ENCODE measurements at places on chromosomes 11 and 22. TPM values are rescaled to one million over a fixed set of nuclear protein-coding genes. Genes with fewer than 3 reads are reported as not detected.

API5 gene
- 82.3 TPM for total RNA-seq

ACTN3 gene
- not detected for total RNA-seq

ARHGEF17 gene
- total RNA-seq: 113 TPM

HEPHL1 gene
- not detected for total RNA-seq

LDHAL6A gene
- total RNA-seq: not detected

BIK gene
- total RNA-seq: not detected

MUC5B gene
- total RNA-seq: not detected

RIBC2 gene
- total RNA-seq: 1.1 TPM

DNA sequence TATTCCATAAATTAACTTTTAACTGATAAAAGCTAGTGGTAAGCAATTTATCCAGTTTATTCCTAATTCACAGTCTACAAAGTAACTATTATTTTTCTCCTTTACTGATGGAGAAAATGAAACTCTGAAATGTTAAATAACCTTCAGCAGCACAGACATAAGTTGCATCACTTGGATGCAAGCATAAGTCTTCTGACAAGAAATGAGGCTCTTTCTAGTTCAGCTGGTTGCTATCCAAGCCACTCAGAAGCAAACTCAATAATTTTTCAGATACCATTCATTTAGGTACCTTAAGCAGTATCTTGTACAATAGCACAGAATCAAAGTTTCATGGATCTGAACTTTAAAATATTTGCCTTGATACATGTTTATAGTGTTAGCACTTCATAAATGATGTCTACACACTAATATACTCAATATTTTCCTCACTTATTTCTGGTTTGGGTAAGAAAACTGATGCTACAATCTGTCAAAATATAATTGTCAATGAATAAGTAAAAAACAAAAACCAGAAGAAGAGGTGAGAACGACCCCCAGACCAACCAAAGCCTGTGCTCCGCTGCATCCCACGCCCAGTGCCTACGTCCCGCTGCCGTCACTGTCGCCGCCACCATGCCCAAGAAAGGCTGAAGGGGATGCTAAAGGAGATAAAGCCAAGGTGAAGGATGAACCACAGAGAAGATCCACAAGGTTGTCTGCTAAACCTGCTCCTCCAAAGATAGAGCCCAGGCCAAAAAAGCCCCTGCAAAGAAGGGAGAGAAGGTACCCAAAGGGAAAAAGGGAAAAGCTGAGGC, 18.1 kb downstream of the FAM168A start:
- DNase-seq: no peak

DNA sequence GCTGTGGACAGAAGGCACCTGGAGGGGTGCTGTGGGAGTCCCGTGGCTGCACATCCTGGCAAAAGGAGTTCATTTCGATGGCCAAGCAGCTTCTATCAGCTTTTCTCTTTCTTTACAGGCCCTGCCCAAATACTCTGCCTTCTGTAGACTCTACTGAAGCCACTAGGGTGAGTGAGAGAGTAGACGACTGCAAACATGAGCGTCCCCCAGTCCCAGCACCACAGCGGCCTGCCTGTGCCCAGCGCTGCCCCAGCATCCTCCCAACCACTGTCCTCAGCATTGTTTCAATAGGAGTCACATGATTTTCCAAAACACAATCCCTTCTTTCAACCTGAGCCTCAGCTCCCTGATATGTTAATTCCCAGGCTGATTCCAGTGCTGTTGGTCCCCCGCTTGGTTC, 110.0 kb downstream of the KIRREL3 start:
- no peak for DNase-seq

DNA sequence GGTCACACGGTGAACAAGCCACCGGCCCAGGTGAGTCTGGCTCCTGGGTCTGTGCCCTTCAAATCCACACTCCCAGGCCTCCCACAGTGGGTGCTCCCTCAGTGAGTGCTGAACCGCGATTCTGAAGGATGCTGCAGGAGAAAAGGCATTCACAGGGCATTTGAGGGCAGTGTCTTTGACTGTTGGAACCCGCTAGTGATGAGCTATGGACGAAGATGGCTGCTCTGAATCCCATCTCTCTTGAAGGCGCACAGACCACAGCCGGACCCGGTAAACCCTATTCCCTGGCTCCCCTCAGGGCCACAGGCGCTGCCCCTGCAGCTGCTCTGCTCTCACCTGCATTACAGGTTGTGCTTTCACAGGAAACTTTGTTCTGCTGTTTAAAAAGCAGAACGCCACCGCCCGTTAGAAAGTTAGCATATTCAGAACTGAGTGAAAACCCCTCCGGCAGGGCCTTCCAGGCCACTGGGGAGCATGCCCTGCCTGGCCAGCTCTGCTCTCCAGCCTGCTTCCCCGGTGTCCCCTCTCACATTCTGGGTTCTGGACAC, 3.2 kb downstream of the LRRC32 start:
- peak; percentile 65 for DNase-seq

GRCh38 chr11:118156531-118157185, 4.0 kb upstream of the SCN4B start:
- no peak for DNase-seq

- DNase-seq: no peak
Measured at GRCh38 chr11:27875831-27876775, 175.8 kb upstream of the BDNF start.

DNA sequence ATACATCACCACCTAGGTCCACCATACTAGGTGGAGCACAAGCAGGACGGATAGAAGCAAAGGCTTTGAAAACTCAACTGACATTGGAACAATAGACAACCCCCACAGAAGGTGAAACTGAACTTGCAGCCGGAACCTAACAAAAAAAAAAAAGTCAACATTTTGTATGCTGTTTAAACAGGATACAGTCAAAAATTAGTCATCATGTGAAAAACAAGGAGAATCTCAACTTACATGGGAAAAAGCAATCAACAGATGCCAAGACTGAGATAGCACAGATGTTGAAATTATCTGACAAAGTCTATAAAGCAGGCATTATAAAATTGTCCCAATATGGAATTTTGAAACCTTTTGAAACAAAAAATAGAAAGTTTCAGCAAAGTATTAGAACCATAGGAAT, 123.8 kb downstream of the RAB38 start:
- DNase-seq: no peak

DNA sequence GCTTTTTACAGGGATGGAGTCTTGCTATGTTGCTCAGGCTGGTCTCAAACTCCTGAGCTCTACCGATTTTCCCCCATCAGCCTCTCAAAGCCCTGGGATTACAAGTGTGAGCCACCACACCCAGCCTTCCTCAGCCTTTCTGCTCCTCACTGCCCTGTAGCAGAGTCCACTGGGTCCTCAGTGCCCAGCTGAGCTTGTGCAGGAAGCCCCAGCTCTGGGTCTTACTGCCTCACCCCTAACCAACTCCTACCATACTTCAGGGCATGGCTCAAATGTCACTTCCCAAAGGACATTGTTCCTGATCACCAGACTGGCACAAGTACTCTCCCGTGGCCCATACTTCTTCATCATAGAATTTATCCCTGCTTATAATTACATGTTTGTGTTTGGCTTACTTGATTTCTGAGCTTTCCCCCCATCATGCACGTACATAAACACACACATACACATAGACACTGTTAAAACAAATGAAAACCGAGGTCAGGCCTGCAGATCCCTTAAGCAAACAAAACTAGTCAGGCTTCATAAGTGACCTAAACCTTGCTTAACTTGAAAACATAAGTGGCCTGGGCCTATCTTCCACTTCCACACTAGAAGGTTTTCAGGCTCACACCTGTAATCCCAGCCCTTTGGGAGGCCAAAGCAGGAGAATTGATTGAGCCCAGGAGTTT, 14.0 kb upstream of the SLC43A3 start:
- DNase-seq: no peak

GRCh38 chr22:45308957-45309421, 745 bp upstream of the FAM118A start:
- no peak for DNase-seq

GRCh38 chr11:63537293-63538101, 889 bp downstream of the PLAAT4 start:
- DNase-seq: no peak

DNA sequence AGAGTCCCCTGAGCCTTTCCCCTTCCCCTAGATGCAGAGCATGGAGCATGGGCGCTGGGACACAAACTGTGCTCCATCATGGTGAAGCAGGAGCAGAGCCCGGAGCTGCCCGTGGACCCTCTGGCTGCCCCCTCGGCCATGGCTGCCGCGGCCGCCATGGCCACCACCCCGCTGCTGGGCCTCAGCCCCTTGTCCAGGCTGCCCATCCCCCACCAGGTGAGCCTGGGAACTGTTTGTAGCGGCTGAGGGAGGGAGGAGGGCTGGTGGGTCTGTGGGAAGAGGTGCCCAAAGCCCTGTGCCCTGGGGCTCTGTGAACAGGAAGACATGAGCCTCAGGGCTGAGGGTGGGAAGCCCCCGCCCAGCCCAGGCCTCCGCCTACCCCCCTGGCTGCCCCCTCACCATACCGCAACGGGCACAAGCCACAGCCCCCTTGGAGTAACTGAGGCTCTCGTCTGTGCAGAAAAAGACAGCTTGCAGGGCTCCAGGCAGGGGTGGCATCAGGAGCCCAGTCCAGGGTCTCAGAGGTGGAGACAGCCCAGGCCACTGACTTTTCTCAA, 30.4 kb downstream of the CREB3L1 start:
- DNase-seq: no peak

DNA sequence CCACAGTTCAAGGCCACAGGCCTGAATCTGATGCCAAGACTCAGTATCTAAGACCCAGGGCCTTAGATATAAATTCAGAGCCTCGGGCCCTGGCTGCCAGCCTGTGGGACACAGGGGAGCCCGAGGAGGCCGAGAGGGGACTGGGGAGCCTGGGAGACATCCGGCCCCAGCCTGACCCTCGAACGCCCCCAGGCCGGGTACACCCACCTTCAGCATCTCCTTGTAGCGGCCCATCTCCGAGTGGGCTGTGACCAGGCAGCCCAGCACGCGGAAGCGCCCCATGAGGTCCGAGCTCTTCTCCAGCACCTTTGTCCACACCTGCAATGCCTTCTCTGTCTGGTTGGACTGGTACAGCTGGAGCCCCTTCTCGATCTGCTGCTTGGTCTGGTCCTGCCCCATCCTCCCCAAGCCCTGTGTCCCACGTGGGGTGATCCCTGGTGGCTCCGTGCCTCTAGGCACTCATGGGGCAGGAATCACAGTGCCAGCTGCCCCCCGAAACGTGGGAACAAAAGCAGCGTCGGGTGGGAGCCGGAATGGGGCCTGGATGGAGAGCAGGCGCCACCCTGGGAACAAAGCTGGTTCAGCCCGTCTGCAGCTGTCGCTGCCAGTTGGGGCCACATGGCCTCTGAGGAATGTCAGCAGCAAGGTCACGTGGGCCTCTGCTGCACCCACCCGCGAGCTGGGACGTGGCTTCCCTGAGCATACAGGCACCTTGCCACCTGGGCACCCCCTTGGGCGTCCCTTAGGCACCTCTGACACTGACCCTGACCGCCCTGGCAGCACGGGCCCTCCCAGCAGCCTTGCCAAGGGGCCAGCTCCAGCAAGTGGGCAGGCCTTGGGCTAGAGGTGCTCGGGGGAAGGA, at the start of gene RAPSN:
TSS of gene RAPSN (minus strand) at position 571 of the 862 bp plus-strand sequence. CDS start at position 399, 172 bp downstream.
- DNase-seq: no peak

- DNase-seq: no peak
Measured at GRCh38 chr11:111735262-111736116, 30.7 kb downstream of the PPP2R1B start.

DNA sequence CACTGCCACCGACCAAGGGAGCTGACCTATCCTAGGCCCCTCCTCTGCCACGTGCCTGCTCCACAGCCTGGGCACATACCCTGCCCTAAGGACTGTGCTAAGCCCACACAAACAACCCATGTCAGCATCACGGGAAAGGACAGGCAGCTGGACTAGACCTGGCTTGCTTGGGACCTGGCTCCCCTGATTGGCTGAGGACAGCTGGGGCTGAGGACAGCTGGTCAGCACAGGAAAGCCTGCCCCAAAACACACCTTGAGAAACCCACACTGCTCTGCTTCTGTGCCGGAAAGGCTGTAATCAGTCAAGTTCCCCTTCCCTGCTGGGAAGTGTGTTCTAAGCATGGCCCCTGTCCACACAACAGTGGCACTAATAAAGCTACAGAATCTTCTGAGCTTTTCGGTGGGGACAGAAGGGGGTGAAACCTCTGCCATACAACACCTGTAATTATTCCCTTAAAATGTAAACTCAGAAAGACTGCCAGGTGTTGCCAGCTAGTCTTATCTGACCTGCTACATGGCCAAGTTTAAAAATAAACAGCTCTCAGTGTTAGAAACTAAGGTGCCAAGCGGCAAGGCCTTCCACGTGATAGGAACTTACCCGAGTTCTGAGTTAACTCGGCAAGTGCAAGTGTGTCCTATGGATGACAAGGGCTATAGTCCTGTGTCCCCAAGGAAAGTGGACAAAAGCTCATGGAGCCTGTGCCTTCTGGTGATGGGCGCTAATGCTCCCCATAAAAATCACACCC, 35.7 kb upstream of the ARFGAP3 start:
- DNase-seq: no peak

DNA sequence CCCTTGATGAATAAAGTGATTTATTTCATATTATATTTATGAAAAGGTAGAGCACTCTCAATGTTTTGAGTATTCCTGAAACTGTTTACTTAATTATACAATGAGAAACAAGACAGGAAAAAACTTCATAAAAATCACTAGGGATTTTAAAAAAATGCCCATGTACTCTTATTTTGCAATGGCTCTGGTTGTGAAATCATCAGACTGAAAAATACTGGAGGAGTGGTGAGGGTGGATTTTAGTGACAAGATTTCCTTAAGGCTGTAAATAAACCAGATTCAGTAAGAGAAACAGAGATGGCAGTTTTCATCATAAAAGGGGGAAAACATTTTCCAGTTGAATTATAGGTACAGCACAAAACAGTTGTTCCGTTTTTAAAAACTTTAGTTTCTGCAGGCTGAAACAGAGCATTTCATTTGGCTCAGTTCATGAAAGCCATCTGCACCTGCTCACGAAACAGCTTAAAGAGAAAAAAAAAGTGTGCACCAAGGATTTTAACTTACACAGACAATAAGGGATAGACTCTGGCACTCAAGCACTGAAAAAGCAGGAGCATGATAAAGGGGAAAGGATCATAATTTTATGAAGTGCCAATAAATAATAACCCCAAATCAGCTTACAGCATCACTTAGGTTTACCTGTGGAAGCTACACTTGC, 100.7 kb downstream of the MAML2 start:
- no peak for DNase-seq

- no peak for DNase-seq
Measured at GRCh38 chr11:85762226-85762625, 48.7 kb downstream of the SYTL2 start.

DNA sequence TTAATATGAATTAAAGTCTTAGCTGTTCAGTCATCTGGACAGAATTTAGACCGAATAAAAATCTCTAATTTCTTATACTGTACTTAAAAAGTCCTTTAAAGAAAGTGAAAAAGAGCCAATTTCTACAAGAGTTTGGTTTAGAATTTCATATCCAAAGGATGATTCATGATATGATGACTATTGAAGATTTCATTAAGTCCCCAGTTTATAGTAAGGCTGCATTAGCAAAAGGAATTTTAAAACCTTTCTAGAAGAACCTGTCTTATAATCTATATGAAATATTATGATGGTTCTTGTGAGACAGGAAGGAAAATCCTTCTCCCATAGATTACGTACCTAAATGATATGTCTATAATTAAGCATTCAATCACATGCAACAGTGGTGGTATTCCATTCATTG, 34.8 kb downstream of the TSG101 start:
- no peak for DNase-seq

Measured in chondrocyte (in vitro differentiated cells).